Hippocampal formation (tissue), 2 donors: ENCODE measurements at places on chromosomes 6 and 20.

- DNase-seq = no peak
Measured at GRCh38 chr6:56255349-56255748, 8.0 kb upstream of the COL21A1 start.

DNA sequence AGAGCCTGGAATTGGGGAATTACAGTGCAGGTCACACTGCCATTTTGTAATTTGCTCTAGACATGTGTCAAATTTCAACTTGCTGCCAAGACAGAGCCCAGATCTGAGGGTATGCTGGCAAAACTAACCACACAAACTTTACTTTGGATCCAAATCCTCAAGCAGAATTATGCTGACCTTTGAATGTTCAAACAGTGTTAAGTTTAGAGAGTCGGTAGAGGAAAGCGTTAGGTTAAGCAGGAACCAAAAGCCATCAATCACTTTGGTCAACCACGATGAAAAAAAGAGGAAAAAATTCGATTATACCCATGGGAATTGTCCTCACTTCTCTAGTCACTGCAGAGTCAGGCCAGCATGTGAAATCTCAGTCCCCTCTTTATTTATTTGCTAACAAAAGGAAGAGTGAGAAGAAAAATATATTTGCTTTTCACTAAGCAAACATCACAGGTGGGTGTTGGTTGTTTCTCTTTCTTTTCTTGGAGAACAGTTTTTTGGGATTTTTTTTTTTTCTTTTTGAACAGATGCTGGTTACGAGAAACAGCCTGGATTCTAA is 105.1 kb upstream of the ADGRF1 start:
- no peak for DNase-seq

DNA sequence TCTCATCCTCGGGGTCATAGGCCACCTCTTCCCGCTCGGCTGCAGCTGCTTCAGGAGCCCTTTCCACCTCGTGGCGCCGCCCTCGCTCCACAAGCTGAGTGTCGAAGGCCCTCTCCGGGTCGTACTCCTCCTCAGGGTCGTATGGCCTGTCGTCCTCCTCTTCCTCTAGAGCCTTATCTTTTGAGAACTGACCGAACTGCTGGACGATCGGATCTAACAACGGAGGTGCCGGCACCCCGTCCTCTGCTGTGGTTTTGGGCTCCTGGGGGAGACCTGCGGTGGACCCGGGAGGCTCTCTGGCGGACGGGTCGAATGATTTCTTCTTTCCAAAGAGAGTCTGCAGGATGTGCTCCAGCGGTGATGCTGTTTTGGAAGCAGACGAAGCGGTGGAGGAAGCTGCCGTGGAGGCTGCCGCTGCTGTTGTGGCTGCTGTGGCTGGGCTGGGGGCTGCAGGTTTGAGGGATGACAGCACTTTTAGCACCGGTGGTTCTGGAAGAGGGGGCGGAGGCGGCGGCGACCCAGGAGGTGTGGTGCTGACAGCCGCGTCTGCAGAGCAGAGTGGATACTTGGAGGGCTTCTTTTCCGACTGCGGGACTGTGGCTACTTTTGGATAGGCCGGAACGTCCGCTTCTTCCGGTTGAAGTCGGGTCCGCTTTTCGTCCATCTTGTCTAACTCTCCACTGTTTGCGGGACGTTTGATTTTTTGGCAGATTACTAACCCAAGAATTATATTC is 20.2 kb upstream of the TCFL5 start:
- DNase-seq = no peak

DNA sequence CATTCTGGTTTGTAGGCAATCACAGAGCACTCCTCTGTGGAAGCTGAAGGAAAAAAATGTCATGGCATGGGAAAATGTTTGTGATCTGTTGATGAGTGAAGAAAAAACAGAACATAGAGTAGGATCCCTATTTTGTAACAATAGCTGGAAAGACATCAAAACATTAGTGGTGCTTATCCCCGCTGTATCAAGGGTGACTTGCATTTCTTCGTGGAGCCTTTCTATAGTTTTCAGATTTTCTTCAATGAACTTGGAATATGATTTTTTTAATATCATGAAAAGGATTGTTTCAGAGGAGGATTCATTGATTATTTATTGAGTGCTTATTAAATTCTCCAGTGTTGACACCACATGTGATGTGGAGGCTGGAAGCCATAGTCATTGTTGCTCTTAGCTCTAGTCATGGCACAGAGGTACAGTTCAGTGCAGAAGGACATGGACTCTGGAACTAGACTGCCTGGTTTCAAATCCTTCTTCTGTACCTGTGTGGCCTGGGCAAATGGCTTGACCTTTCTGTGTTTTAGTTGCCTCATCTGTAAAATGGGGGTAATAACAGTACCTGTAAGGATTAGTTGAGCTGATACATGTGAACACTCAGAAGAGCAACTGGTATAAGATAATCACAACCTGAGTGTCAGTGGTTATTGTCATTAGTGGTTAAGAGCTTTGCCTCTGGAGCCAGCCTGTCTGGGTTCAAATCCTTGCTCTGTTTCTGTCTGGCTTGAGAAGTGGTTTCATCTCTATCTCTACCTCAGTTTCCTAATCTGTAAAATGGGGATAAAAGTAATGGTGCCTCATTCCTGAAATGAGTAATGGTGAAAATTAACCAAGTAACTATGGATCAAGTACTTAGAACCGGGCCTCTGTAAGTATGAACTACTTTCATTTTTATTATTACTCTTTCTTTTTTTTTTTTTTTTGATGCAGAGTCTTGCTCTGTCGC is 14.7 kb upstream of the CDKN1A start:
- no peak for DNase-seq

DNA sequence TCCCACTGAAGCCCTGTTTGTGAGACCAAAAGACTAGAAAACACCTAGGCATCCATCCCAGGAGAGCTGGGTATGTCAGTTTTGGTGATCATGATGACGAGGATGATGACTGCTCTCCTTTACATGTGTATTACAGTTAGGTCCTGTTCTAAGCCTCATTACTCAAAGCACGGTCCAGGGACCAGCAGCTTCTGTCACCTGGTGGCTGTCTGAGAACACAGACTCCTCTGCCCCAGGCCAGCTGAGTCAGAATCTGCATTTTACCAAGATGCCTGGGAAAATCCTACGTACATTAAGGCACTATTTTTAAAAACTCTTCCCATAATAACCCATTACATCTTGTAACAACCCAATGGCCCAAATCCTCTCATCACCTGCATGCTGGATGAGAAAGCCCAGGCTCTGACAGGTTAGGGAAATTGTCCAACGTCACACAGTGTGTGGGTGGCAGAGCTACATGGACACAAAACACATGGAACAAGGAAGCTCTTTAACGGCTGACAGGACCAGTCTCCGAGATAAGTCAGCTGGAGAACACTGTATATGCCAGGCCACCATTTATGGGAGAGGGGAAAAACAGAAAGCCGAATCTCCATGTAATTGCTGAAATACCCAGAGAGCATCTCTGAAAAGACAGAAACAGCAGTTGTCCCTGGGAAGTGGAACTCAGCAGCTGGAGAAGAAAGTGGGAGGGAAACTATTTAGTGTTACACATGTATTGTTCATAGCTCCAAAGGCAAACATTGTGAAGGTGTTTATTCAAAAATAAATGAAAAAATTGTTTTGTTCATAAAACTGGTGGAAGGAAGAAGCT is 65.4 kb downstream of the BMP7 start:
- DNase-seq = no peak

DNA sequence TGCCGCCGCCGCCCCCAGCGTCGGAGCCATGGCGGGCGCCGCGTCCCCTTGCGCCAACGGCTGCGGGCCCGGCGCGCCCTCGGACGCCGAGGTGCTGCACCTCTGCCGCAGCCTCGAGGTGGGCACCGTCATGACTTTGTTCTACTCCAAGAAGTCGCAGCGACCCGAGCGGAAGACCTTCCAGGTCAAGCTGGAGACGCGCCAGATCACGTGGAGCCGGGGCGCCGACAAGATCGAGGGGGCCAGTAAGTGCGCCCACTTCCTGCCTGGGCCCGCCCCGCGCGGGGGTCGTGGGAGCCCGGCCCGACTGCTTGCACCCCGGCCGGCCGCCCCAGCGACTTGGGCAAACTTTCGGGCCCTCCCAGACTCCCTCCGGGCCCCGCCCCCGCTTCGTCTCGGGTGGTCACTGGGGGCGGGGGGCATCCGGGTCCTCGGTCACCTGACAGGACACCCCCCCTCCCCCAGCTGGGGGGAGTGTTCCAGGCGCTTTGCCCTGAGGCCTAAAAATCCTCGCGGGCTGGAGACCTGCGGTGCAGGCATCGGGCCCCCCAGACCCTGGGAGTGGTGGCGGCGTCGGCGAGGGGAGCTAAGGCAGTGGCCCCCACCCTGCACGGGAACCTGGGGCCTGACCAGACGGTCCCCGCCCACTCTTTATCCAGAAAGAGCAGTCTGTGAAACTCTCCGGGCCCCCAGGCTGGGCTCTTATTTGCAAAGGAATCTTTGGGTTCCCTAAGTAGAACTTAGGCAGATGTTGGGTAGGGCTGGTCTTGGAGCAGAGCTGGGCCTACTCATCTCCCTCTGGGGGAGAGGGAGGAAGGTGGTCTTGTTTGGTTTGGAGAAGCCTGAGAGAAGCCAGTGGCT is 501 bp downstream of the PLCG1 start:
- DNase-seq = no peak

DNA sequence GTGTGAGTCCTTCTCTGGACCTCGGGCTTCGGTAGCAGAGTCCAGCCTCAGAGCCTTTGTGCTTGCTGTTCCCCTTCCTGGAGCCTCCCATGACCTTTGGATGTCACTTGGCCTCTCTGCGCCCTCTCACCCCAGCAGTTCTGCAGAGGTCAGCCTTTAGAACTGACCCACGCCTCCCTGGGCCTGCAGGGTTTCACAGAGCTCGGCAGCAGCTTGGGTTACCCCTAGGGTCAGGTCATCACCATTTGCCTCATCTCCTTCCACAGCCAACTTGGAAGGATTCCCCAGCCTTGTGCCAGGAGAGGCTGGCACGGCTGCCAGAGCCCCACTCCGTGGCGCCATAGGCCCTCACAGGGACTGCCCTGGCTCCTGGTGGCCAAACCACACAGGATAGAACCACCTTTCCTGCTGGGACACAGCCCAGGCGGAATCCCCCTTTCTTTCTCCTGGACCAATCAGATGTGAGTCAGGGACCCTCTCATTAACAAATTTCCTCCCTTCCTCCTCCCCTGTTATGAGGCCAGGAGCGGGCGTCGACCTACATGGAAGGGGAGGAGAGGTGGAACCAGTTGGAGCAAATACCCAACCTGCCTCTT is 13.9 kb upstream of the SIRPA start:
- peak; percentile 30 for DNase-seq

DNA sequence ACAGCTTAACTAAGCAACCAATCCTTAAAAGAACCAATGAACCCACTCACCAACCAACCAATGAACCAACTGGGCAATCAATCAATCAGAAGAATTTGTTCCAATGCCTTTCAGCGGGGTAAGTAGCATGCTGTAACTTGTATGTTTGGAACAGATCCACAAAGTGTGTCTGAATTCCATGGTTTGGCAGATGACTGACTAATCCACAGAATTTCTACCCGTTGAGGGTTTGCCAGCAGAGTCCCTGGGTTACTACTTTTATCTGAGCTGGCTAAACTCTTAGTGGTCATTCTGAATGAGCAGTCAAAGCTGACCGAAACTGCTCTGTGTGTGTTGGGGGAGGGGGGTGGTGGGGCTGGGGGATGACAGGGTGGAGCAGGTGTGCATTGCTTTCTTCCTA is 125.0 kb upstream of the JAG1 start:
- DNase-seq = no peak

GRCh38 chr6:81792826-81793225 is 40.3 kb upstream of the TENT5A start:
- DNase-seq = no peak

DNA sequence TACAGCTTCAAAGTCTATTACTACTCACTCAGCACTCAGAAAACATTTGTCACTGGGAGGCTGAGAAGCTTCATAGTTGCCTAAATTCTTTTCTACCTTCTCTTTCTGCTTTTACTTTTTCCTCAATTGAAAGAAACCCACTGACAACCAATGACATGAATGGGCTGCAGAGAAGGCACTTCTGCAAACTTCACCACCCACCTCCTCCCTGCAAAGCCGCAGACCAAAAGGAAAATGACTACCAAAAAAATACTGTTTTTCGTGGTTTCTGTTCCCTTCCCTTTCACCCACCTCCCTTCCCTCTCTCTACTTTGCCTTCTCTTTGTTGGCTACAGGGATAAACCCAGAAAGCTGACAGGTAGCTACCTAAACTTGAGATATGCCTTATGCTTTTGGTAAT is 3.2 kb downstream of the GNAS-AS1 start:
- DNase-seq = no peak

DNA sequence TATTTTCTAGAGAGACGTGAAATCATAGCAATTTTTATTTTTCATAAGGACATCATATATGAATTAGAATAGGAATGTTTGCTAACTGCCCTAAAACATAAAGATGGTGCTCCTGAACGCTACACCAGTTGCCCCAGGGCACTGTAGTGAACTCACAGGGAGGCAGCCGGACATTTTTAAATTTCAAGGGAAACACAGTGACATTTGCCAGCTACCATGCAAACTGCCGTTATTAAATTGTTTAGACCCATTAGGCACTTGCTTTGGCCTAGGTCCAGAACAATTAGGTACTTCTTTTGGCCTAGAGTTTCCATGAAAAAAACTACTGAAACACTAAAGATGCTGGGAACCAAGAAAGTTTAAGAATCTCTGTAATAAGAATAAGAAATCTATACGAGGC is 24.9 kb upstream of the CFAP206 start:
- no peak for DNase-seq

GRCh38 chr20:15131176-15131575 is 793.8 kb upstream of the FLRT3 start:
- DNase-seq = no peak

DNA sequence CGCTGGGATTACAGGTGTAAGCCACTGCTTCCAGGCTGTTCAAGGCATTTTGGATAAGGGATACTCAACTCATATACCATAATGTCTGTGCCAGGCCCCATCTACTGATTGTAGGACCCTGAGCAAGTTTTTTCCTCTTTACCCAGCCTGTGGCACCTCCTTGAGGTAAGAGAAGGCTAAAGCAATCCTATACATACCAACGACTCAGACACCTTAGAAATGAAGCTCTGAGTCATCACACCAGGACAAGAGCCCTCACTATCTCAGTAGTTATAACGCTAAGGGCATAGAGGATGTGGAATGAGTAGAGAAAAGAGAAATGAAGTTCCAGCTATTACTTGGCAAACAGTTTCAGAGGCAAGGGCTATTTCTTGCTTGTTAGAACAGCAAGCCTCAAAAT is 16.9 kb downstream of the NDRG3 start:
- no peak for DNase-seq

GRCh38 chr6:101422811-101423210 is 29.3 kb downstream of the GRIK2 start:
- no peak for DNase-seq
